ENCODE measurements at places on chromosomes 6 and 20.

GRCh38 chr6:36913082-36913481 lies 27.3 kb downstream of the C6orf89 start:
- no peaks in the 10 kb centered on the region for H3K27me3 ChIP-seq
- peaks cover 4% of the 10 kb centered on the region for H3K4me1 ChIP-seq
- peak overlapping the region; percentile 16 for H3K27ac ChIP-seq
- H3K4me3 ChIP-seq, result no peak overlapping the region
- H3K36me3 ChIP-seq, result peaks cover 20% of the 10 kb centered on the region

DNA sequence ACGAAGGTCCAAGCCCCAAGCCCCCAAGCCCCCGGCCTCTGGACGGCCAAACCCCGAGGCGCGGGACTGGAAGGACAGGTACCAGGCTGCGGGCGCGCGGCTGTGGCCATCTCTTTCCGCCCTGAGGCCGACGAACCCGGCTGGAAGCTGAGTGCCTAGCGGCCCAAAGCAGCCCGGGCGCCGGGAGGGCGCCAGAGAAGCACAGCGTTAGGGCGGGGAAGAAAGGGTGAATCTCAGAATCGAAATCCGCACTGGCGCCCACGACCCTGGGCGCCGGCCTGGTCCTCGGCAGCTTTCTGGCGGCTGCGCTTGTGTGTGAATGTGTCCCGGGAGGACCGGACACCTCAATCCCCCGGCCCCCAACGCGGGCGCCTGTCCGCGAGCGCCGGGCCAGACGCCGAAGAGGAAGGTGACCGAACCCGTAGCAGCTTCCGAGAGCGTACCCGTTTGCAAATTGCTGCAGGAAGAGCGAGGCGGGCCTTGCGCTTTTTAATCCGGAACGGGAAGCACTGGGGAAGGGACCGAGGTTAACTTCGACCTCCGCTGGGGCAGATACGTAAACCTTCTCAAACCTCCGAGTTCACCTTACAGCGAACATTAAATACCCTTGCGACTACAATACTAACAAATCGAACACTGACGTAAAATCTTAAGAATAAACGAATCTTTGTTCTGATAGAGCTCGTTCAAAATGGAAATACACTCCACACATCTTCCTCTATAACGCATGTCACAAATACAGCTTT lies 2.9 kb downstream of the NRN1 start:
- peaks cover 27% of the 10 kb centered on the region for H3K4me1 ChIP-seq
- DNase-seq, result no peak
- H3K27ac ChIP-seq, result no peak overlapping the region
- H3K27me3 ChIP-seq, result peaks cover 98% of the 10 kb centered on the region

DNA sequence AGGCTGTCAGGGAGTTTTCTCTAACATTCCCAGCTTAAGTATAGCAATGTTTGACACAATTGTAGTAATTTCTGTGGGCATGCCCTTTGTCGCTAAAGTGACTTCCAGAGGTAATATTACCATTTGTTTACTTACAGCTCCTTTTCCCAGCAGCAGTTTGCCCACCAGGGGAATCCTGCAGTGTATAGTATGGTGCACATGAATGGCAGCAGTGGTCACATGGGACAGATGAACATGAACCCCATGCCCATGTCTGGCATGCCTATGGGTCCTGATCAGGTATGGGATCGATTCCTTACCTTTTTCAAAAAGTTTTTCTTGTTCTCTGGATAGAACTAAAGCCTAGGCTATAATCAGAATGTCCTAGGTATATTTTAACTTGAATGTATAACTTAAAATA lies 132.5 kb downstream of the SULF2 start:
- H3K27me3 ChIP-seq, result no peaks in the 10 kb centered on the region
- no peak overlapping the region for H3K27ac ChIP-seq
- DNase-seq, result no peak
- H3K36me3 ChIP-seq, result peaks cover 25% of the 10 kb centered on the region
- peaks cover 5% of the 10 kb centered on the region for H3K4me1 ChIP-seq
- no peak overlapping the region for H3K4me3 ChIP-seq

- H3K36me3 ChIP-seq, result no peaks in the 10 kb centered on the region
- H3K4me1 ChIP-seq, result peaks cover 7% of the 10 kb centered on the region
- no peaks in the 10 kb centered on the region for H3K27me3 ChIP-seq
- DNase-seq, result no peak
- no peak overlapping the region for H3K27ac ChIP-seq
- H3K4me3 ChIP-seq, result no peak overlapping the region
Observed at GRCh38 chr6:83467620-83468036, 36.8 kb upstream of the ME1 start.

DNA sequence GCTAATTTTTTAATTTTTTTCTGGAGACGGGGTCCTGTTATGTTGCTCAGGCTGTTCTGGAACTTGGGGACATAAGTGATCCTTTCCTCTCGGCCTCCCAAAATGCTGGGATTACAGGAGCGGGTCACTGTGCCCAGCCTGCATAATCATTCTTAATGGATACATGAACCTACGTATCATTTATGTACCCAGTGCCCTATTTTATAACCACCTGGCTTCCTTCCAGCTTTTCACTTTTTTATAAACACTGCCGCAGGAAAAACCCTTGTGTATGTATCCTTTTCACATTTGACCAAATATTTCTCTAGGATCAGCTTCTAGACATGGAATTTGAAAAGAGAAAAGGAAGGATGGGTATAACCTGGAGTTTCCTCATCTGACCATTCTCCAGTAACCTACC lies 85.6 kb upstream of the RIN2 start:
- H3K4me1 ChIP-seq, result peaks cover 9% of the 10 kb centered on the region
- no peak for DNase-seq
- H3K27ac ChIP-seq, result no peak overlapping the region
